Activated T-cell treated with anti-CD3 and anti-CD28 coated beads, Interleukin-2, amount 50 U/mL, for 72 hours (primary cell): ENCODE measurements at places on chromosomes 16 and 17.

DNA sequence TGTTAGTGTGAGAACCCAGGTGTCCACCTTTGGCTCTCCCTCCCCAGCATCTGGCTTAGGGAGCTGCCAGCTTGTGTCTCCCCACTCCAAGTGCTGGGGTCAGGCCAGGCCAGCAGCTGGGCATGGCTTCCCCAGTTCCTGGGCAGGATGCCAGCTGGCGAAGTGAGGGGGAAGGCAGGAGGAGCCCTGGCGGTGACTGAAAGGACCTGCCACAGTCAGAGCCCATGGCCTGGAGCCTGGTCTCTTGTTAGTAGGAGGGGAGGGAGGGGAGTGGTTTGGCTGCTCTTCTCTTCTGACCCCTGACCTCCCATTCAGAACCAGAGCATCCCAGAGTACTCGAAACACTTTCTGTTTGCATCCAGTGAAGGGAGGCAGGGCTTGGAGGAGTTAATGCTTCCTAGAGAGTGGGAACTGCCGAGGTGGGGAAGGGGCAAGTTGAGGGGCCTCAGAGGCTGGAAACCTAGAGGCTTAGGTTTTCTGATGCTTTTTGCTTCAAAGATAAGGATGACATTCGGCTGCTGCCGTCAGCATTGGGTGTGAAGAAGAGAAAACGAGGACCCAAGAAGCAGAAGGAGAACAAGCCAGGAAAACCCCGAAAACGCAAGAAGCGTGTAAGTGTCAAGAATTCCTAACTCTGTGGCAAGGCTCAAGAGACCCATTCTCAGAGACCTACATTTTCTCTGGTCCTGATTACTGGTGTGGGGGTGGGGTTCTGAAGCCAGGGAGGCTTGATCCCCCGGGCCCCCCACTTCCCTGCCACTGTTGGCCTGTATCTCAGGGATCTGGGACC, 772 bp downstream of the CHD3 start:
- DNase-seq = peak; percentile 54

- DNase-seq = no peak
These were observed 182.4 kb downstream of the TOX3 start for GRCh38 chr16:52364500-52364899.

- DNase-seq = peak; percentile 50
These were observed 28.4 kb upstream of the TMC5 start for GRCh38 chr16:19389246-19389645.

- no peak for DNase-seq
These were observed 30.0 kb upstream of the PRSS54 start for GRCh38 chr16:58324792-58325191.

DNA sequence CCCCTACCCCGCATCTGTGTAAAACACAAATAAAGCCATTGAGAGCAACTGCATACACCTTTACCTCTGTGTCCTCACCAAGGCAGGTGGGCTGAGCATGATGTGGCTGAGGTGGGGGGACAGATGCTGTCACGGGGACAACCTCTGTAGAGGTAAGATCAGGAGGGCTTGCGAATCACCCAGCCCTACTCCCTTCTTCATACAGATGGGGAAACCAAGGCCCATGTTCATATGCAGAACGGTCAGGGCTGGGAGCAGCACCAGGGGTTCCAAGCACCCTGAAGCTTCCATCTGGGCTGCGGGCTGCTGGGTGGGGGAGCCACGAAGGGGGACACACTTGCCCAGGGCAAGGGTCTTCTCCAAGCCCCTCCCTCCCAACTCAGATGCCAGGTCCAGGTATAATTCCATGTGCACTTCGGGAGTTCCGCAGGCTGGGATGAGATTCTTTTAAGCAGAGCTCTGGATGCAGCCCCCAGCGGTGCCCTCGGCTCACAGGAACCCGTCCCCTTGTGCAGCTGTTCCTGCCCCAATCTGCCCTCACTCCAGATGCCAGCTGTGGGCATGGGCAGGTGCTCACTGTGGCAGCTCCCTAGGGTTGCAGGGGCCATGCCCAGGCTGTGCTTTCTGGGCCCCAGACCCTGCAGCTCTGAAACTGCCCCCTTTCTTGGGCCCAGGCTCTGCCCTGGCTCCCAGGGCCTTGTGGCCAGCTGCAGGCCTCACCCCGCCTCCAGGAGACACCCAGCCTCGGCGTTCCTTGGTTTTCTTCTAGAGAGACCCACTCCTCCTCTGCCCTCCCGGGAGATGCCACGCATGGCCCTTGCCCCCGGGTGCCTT, 9.6 kb downstream of the CTRB1 start:
- no peak for DNase-seq

- peak; percentile 33 for DNase-seq
These were observed at the start of gene PTGES3L for GRCh38 chr17:42979511-42980273. Gene PTGES3L, minus strand, starts transcription at chr17:42980080. Its CDS starts 27 bp downstream, at chr17:42980053.

DNA sequence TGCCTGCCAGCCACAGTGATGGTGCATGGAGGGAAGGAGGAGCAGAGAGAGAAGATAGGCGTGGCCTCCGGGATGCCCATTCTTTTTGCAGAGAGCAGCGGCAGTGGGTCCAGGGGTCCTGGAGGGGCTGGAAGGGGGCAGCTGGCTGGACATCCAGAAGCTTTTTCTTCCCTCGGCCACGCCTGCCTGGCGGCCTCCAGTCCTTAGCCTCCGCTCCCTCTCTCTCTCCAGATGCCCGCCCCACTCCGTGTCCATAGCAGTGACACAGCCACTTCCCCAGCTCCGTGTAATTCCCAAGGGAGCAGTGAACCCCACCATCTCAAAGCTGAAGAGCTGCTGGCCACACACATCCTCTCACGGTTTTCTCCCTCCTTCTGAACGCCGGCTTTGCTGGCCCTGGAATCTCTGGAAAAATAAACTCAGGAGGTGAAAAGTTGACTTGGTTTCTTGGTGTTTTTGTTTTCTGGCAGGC, 26.3 kb upstream of the CDC42EP4 start:
- DNase-seq = no peak

- no peak for DNase-seq
These were observed 257.3 kb downstream of the CA10 start for GRCh38 chr17:51901242-51901641.

DNA sequence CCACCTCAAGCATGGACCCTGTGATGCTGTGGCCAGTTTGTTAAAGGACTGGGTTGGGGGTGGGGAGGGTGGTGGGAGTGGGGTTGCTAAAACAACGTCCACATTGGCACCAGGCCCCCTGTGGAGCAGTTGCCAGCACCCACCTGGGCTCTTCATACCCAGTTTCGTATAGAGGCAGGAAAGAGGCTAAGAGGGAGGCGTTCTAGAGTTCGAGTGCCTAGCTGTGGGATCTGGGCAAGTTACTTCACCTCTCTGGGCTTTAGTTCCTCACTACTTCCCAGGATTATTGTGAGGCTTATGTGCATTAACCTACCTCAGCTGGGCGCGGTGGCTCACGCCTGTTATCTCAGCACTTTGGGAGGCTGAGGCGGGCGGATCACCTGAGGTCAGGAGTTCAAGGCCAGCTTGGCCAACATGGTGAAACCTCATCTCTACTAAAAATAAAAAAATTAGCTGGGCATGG, 1.4 kb downstream of the MFAP4 start:
- no peak for DNase-seq

DNA sequence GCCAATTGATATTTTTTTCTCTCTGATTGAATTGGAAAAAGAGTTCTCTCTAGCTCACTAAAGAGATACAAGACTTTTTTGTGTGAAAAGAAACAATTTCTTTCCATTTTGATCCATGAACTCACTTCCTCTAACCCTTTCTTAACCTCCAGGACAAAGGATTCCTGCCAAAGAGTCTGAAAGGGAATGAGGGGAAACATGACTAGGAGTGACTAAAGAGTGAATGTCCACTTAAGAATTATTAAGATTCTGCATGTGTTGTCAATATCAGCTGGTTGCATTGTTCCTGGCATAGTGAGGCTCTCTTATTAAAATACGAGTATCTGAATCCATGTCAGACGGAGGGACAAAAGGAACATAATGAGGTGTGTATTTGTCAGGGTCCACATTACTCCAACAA, 344.7 kb downstream of the GRIN2A start:
- no peak for DNase-seq

DNA sequence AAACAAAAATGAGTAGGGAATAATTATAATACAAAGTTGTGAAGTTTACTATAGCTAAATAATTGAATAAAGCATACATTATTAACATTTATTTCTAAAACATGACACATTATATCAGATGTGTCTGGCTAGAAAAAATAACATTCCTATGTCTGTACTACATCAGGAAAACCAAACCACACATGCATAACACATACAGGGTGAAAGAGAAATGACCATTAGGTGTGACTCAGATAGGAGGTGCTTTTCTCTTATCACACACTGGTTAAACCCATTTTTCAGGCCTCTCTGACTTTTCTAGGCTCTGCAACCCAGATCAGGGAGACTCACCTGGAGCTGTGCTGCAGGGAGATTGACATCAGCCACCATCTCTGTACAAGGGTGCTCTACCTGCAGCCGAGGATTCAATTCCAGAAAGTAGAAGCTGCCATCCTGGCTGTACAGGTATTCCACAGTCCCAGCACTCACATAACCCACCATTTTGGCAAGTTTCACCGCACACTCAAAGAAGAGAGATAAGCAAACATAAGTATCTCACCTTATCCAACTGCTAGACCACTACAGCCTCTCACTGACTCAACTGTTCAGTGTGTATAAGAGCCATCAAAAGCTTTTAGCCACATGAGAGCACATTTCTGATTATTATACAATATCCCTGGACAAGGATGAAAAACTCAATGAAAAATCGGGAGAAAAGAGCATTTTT, 116.6 kb upstream of the C17orf78 start:
- no peak for DNase-seq

DNA sequence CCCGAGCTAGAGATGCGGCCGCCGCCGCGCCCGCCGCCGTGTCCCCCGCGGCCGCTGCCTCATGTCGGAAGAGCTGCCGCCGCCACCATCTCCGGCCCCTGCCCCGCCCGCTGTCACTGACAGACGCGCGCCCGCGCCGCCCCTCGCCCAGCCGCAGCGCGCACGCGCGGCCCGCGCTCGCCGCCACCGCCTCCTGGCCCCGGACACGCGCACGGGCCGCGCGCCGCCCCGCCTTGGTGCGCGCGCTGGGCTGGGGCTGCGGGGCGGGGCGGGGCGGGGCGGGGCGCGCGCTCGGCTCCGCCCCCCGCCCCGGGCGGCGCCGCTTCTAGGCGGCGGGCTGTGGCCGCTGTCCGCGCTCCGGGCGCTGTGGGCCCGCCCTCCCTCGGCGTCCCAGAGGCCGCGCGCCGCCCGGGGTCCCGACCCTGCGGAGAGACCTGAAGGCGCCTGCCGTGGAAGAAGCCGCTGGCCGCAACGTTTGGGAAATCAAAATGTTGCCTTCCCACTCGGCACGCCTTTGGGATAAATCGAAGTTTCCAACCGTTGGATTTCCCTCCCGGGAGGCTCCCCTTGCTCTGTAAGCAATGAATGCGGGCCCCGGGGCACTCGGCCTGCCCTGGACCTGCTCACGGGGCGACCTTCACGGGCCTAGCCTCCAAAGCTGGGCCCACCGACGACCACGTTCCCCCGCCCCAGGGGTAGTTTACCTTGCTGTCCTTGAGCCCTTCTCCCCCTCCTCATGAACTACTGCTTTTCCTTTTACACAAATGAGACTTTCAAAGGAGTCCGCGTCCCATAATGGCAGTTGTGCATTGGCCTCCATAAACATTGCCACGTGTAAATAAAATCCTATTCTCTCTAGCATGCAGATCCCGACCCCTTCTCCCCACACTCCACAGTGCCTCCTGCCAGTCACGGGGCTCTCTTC, at the start of gene ADCY9:
TSS of gene ADCY9 (minus strand) at position 118 of the 925 bp plus-strand sequence. CDS start 1,000 bp downstream, outside the sequence.
- DNase-seq = peak; percentile 86

DNA sequence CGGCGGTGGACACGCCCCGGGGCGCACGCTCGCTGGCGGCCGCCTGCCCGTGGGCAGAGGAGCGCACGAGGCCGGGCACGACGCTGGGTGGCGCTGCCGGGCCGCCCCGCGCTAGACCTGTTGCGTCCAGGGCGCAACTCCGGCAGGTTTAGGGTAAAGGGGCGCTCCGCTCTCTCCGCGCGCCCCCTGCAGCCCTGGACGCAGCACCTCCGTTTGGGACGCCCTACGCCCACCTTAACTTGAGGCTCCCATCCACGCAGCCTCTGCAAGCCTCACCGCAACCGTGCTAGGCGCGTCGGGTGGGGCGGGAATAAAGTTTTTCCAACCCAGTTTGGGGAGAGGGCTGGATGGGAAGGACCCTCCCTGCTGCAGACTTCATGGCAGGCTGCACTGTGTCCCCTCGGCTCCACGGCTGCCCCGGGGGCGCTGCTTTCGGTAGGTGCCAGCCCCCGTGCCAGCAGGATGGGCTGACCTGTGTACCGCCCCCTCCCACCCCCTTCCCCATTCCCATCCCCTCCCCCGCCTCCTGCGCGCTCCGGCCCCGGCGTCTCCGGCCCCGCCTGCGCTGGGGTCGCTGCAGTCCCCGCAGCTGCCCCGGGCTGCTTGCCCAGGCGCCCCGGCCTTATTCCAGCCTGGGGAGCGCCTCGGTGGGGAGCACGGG, at the start of gene SYT17:
TSS of gene SYT17 (plus strand) at position 531 of the 661 bp plus-strand sequence. CDS start 407 bp downstream, outside the sequence.
- DNase-seq = peak; percentile 74

DNA sequence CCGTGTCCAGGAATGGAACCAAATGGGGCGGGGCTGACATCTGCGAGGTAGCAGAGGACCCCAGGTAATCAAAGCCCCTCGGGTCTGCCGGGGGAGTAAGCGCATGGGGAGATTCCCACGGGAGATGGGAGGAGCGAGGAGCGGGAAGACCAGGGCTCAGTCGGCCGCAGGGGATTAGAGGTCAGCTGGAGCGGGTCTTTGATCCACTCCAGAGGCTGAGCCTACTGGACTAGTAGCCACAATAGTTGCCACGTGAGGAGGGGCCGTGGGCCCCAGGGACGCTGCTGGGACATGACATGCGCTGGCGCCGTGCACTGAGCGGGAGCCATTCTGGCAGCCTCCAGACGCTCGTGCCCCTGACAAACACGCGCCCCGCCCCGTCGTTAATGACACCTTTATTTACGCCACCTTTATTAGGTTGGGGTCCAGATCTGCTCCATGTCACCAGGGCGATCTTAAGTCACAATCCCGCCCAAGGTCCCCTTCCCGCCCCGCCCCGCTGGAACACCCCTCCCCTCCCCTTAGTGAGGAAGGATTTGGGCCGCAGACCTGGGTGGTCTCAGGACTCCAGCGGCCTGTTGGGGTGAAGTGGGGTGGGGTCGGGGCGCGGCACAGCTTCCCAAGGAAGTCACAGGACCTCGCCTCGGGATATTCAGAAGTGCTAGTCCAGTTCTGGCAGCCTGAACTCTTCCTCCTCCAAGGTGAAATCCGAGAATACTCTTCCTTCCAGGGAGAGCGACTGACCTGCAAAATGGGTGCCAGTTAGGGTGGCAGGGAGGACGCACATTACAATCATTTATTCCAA, 15.0 kb downstream of the PPY start:
- no peak for DNase-seq

DNA sequence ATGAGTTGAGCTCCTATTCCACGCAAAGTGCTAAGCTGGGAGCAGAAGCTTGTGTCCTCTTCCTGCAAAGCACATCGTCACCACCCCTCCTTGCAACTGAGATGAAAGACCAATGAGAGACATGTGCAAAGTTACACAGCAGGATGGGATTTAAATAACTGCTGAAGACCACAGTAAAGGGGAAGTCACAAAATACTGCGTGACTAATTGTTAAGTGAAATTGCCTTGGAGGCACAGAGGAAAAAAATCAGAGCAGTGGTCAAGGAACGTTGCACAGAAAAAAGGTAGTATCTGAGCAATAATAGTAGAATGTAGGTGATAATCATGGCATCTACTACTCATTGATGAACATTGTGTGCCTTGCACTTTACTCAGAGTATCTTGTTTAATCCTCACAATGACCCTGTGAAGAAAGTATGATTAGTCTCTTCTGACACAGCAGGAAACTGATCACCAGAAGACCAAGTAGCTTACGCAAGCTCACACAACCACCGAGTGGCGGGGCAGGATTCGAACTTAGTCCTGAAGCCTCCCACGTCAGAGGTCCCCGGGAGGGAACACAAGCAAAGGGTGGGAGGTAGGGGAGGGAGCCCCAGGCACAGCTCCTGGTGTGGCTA, 15.4 kb upstream of the MYO18A start:
- no peak for DNase-seq
